ENCODE measurements at places on chromosomes 1 and 21.

DNA sequence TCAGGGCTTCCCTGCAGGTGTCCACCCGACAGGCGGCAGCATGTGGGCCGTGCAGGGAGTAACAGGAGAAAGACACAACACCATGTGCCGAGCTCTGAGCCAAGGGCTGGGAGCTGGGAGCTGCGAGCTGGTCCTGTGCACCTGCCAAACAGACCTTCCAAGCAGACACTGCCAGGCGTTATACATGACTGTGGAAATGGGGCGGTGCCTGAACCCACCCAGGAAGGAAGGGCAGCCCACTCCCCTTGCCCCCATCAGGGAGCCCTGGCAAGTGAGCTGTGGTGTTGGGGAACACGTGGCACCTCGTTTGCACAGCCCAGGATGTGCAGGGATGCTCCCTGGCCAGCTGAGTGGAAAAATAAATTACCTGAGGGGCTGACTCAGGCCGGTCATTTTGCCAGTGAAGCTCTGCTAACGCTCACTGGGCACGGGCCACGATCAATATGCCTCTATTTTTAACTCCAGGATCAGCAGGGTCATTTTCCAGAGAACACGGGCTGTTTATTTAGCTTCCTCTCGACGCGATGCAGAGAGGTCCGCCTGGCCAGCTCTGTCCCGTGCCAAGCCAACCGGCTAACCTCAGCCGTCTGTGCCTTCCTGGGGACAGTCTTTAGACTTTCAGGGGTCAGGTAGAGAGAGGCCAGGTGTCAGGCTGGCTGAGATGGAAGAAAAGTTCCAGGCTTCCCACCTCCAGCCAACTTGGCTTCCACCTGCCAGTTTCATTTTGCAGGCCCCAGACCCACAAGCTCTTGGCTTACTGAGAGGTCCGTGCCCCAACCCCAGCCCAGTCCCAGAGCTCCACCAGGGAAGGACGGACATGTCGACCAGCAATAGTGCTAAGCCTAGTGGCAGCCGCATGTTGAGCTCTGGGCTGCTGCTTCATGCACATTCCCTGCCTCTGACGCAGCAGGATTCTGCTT lies 196.7 kb upstream of the VAMP3 start:
- DNase-seq = no peak

GRCh38 chr1:182193908-182194550 lies 132.5 kb upstream of the ZNF648 start:
- peak; percentile 81 for DNase-seq

DNA sequence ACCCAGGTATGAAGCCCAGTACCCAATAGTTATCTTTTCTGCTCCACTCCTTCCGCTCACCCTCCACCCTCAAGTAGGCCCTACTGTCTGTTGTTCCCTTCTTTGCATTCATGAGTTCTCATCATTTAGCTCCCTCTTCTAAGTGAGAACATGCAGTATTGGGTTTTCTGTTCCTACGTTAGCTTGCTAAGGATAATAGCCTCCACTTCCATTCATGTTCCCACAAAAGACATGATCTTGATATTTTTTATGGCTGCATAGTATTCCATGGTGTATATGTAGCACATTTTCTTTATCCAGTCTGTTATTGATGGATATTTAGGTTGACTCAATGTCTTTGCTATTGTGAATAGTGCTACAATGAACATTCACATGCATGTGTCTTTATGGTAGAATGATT lies 2.8 kb upstream of the TP53BP2 start:
- DNase-seq = no peak

DNA sequence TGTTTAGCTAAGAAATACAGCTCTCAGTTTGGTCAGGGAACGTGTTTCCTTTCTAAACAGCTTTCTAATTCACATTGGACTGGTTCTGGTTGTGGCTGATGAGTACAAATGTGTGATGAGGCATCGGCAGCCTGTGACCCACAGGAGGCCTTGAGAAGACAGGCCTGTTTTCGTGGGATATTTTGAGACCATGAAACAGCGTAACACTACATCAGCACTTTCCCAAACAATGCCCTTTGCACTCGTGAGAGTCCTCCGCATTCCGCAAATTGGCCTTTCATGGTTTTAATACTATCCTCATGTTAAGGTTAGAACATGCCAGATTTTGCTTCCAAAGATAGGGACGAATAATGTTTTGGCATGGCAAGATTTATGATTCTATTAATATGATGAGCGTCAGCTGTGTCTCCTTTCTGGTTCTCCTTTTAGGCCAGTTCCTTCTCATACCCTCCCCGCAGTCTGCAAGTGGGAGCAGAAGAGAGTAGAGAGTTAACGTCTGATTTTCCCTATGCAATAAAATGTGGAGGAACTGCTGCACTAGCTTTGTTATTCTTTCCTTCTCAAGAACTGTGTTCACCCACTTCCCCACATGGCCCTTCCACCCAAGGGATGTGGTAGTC lies 84.3 kb upstream of the L1TD1 start:
- no peak for DNase-seq

DNA sequence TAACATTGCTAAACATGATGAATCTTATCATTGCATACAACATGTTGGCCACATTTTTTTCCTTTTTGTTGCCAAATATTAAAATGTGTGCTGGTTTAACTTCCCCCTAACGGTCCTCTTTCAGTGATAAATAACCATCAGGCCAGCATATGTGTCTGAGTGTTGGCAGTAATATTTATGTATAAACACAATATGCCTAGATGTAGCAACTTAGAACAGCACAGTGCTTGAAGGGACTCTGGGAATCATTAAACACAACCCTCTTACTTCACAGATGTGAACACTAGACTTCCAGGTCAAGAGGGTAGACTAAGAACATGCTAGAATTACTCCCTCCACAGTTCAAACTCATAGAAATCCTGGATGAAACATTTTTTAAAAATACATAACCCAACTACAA lies 581.8 kb downstream of the PLPP3 start:
- no peak for DNase-seq

DNA sequence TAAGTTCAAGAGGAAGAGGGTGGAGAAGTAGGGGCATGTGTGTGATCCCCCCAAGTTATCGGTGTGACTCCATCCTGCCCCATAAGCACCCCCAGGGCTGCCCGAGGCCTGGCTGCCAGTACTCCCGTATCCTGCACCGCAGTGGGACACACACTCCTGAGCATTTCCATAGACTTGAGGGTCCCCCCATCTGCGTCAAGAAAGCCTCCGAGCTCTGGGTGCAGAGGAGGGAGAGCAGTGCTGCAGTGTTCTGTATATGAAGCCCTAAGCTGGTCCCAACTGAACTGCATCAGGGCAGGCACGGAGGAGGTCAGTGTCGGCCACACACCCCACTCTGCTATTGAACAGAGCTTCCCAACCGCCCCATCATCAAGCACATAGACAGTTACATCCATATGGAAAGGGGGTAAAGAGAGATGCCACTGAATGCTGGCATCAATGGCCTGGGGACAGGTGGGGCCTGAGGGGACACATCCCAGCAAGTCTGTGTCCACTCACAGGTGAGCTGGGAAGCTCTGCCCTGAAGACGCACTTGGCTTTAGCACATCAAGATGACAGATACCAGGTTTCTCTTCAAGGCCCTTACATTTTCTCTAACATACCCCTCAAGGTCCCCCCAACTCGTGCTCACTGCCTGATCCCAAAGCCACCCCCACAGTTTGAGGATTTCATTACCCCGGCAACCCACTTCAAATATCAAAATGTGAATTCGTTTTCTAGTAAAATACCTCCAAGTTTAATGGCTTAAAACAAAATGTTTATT lies 64.3 kb downstream of the EVA1C start:
- DNase-seq = no peak

DNA sequence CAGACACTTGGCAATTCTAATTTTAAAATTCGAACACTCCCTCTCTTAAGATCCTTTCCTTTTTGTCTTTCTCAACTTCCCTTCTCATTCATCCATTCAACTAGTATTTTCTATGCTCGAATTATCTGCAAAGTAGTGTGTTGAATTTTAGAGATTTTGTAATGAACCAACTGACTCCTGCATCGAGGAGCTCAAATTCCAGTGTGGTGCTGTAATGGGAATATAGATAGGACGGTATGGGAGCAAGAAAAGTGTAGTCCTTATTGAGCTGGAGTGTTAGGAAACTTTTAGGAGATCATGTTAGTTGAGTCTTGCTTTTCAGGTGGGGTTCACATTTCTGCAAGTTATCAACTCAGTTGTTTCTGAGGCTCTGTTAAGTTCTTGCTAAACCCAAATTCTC lies 897.5 kb downstream of the TTLL7 start:
- DNase-seq = no peak

GRCh38 chr21:39386899-39387298 lies 38.0 kb upstream of the HMGN1 start:
- no peak for DNase-seq

DNA sequence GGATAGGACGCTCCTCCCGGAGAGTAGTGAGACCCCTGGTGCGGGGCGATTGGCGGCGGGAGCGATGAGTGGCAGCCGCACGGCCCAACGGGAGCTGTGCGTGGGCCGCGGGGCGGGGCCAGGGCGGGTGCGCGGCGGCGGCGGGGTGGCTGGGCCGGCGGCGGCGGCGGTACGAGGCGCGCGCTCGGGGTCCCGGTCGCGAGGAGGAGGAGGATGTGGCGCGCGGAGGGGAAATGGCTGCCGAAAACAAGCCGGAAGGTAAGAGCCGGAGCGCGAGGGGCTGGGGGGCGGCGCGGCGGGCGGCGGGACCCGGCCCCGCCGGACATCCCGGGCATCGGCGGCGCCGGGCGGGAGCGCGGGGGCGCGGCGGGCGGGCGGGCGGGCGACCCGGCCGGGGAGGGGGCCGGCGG lies at the start of gene CAMTA1:
Gene CAMTA1 (plus strand): TSS at position 137 of the 410 bp plus-strand sequence. CDS start 77 bp downstream, at position 214.
- DNase-seq = no peak

GRCh38 chr1:44694863-44695478 lies 20.5 kb downstream of the ARMH1 start:
- DNase-seq = no peak

DNA sequence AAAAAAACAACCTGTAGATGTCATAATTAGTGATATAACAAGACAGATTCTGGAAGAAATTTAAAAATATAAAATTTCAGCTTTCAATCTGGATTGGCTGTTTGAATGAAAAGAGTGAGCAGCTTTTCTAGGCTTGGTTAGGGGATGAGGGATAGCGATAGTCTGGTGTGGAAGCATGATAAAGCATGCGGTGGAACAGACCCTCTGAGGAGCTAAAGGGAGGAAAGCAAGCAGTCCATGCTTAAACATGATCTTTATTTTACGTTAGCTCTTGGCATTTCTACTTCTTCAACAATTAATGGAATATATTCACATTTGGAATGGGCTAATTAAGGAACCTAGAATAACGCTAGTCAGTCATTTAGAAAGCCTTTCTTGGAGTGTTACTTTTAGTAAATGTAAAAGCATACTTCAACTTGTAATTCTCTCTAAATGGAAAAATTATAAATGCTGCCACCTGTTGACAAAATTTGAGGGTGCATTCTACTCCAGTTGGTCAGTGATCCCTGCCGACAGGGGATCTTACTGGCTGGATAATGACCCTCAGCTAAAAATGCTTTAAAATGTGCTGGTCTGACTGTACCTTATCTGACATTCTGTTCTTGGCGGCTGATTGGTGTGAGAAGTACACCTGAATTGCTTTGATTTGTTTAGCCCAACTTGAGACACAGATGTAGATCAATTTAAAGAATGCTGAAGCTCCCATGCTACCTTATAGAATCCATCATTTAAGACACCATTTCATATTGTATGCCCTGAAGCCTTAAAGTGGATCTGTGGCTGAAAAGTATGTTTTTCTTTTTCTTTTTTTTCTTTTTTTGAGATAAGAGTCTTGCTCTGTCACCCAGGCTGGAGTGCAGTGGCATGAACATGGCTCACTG lies 61.2 kb downstream of the AK4 start:
- DNase-seq = no peak

GRCh38 chr21:45555557-45556301 lies 13.5 kb upstream of the SLC19A1 start:
- DNase-seq = peak; percentile 64

GRCh38 chr1:155261852-155262673 lies at the start of gene SCAMP3:
SCAMP3 (minus strand) TSS chr1:155262360; CDS start chr1:155262151, 209 bp downstream.
- DNase-seq = peak; percentile 95
